ENCODE measurements at places on chromosomes 16 and 17.

DNA sequence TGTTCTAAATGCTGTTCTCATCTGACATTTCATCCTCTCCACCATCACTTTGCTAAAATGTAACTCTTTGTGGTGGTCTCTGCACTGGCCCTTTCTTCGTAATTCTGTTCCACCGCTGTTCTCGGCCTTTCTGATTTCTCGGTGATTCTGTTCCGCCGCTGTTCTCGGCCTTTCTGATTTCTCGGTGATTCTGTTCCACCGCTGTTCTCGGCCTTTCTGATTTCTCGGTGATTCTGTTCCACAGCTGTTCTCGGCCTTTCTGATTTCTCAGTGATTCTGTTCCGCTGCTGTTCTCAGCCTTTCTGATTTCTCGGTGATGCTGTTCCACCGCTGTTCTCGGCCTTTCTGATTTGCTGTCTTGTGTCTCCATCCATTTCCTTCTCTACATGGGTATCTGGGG is 12.3 kb downstream of the FOXF1 start:
- no peak for DNase-seq

- DNase-seq, result no peak
Measured at GRCh38 chr16:27197004-27197403, 6.3 kb upstream of the KDM8 start.

DNA sequence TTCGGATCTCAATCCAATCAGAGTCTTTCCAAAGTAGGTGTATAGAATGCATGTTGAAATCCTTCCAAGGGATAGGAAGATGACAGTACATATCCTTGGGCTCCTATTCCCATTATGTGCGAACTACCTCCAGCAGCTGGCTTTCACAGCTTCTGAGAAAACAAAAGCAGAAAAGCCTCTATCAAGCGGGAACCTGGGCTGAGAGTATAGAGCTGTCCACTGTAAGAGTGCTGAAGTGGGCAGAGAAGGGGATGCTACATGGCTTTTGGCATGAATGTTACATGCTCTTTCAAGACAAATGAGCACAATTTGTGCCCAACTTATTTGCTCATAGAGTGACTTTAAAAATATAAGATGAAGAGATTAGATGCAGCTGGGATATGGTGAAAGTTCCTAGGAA is 993.5 kb downstream of the CDH8 start:
- DNase-seq, result no peak

DNA sequence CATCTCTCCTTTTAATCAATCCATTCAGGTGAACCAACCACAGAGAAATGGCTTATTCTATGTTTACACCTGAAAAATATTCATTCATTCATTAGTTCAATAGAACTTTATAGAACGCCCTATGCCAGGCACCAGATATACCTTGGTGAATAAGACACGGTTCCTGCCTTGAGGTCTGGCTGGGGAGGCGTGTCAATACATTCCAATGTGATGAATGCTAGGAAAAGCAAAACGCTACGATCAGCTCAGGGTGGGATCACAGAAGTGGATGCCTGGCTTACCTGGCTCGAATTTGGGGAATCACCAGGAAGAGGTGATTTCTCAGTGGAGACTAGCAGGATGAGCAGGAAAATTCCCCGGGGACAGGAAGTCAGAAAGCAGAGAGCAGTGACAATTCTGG is 17.5 kb upstream of the WFIKKN2 start:
- DNase-seq, result peak; percentile 44

DNA sequence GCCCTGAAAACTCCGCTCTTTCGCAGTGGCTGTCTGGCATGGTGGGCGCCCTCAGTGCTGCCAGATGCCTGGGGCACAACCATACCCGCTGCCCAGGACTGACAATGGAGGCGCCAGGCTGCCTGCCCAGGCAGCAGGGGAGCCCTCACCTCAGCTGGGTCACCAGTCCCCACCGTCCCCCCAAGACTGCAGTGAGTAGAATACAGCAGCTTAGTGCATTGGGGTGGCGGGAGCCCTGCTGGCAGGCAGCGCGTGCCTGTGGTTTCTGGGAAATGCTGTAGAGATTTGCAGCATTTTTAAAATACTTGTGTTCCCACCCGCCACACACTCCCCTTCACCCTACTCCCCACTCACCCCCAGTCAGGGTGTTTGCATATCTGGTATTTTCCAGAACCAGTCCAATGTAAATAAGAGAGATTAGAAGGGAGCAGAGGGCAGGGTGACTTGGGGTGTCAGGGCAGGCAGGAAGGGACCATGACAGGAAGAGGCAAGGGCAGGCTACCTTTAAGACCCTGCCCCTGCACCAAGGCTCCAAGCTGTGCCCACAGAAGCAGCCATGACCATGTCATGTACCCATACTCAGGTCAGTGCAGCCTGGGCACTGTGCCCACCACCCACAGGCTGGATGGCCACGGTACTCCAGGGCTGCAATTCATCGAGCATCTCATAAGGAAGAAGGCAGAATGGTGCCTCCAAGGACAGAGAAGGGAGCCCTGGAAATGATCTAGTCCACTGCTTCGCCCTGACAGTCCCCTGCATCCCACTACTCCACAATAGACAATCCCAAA is 21.5 kb downstream of the MYO18A start:
- peak; percentile 57 for DNase-seq

DNA sequence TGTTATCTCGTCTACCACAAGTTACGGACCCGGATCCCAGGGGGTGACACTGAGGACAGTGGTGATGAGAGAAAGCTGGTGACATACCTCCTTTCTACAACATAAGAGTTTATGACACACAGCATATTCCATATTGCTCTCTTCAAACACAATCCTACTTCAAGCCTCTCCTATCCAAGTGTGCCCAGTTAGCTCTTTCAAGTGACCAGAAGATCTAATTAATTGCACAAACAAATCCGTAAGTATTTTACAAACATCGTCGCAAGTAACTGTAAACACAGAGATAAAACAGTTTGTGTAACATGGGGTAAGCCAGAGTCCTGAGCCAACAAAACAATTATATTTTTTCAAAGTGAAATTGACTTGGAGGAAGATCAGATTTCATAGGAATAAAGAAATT is 235.0 kb downstream of the CHD9NB start:
- DNase-seq, result no peak

- DNase-seq, result peak; percentile 84
Measured at GRCh38 chr17:19448341-19449268, 37.6 kb downstream of the RNF112 start.

- no peak for DNase-seq
Measured at GRCh38 chr16:72554935-72555334, 383.0 kb upstream of the PMFBP1 start.

- DNase-seq, result peak; percentile 73
Measured at GRCh38 chr17:59427996-59428395, 96.5 kb downstream of the YPEL2 start.

GRCh38 chr17:43791589-43791988 is 11.4 kb downstream of the CFAP97D1 start:
- DNase-seq, result no peak

DNA sequence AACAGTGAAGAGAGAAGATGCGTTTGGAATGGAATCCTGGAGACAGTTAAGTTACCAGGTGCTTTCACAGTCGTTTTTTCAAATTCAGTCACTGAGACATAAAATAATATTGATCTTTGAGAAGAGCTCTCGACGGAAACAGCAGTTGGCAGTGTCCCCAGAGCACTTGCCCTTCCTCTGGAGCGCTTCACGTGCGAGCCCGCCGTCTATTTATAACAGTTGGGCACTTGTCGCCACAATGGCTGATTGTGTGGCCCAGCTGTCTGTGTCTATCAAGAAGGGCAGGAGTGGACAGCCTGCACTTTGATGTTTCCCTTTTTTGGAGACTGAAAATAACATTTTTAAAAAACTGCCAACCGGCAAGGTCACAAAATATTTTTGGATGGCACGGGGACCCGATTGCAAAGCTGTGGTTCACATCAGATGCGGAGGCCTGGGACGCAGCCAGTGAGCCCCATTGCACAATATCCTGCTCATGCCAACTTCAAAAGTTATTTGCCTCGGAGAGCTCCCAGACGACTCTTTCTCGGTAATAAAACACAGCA is 62.9 kb downstream of the ADCY9 start:
- peak; percentile 47 for DNase-seq

DNA sequence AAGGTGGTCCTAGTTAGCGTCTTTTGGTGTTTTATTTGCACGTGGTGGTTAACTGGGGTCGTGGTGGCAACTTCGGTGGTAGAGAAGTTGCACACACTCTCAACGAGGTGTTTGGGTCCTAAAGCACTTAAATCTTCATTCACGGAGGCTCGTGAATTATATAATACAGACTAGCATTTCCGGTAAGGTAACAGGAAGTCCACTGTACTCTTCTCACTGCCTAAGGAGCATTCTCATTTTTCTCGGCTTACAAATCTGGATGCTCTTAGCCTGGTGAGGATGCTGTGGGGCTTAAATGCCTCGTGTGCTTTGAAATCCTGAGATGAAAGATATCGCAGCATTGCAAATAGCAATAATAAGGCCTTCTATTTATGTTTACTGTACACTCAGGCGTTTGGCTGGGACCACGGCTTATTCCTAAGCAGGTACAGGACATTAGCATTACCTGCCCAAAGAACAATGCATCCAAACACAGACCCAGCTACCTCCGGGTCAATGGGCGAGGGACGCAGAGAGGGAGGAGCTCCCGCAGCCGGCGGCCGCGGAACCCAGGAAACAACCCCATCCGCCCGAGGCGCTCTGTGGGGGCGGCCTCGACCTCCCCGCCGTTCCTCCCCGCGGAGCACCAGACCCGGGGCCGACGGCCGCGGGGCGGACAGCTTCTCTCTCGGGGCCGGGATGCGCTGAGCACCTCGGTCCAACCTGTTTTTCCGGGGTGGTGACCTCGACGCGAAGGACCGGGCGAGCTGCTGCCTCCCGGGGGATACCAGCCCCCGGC is 856 bp downstream of the DNAJA2 start:
- peak; percentile 40 for DNase-seq

DNA sequence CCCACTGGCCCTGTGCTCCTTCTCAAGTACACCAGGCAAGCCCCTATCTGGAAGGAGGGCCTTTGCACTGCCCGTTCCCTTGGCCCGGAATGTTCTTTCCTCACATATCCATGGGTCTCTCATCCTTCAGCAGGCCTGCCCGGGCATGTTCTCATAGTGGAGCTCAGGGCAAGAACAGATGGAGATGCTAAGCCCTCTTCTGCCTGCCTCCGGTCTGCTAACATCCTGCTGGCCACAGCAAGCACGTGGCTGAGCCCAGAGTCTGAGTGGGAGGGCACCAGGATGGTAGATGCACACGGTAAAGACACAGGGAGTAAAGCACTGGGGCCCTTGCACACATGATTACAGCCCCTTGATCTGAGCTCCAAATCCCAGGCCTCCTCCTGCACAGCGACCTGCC is 19.8 kb upstream of the ANKRD40CL start:
- no peak for DNase-seq

DNA sequence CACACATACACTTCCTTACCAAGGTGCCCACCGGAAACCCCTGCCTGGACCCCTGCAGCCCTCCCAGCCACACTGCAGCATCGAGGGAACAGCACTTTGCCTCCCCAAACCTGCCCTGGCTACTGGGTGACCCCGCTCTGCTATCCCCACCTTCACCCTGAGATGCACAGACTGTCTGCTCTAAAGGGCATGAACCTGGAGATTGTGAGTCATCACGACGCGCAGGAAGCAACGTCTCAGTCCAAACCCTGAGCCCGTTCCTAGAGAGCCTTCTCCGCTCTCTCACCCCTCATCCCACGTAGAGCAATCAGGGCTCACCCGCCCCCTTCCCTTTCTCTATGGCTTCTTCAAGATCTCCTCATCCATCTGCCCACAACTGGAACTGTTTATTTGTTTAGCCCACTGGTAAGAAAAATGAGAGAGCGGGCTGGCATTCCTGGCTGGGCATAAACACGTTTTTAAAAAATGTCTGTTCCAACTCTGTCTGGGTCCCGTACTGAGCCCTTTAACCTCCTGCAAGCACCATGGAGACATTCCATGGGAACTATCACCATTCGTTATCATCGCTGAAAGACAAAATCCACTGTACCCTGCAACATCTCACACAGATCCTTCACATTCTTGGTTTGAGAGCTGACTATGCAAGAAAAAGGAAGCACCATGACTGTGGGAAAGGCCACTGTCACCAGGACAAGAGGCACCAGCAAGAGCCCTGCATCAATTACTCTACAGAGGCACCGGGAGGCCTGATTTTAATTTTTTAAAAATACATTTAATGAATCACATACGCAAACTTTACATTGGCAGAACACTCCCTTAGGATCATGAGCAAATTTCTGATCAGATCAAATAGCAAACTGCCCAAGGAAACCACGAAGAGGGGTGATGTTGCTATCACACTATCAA is 28.2 kb downstream of the ZFHX3 start:
- peak; percentile 85 for DNase-seq

DNA sequence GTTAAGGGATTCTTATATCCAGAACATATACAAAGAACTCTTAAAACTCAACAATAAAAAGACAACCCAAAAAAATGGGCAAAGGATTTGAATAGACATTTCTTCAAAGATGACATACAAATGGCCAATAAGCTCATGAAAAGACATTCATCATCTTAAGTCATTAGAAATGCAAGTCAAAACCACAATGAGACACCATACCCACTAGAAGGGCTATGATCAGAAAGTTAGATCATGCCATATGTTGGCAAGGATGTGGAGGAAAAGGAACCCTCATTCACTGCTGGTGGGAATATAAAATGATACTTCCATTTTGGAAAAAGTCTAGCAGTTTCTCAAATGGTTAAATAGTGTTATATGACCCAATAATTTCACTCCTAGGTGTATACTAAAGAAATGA is 9.4 kb downstream of the PLD6 start:
- no peak for DNase-seq

GRCh38 chr16:28875134-28876018 is 2.9 kb upstream of the ATP2A1 start:
- no peak for DNase-seq

- no peak for DNase-seq
Measured at GRCh38 chr17:55654821-55655220, 67.8 kb downstream of the TMEM100 start.

- no peak for DNase-seq
Measured at GRCh38 chr17:48095611-48096010, 5.7 kb downstream of the CBX1 start.

GRCh38 chr16:84277244-84277823 is 17.3 kb upstream of the WFDC1 start:
- peak; percentile 64 for DNase-seq

- DNase-seq, result no peak
Measured at GRCh38 chr17:7216242-7217112, 3.2 kb downstream of the DLG4 start.

DNA sequence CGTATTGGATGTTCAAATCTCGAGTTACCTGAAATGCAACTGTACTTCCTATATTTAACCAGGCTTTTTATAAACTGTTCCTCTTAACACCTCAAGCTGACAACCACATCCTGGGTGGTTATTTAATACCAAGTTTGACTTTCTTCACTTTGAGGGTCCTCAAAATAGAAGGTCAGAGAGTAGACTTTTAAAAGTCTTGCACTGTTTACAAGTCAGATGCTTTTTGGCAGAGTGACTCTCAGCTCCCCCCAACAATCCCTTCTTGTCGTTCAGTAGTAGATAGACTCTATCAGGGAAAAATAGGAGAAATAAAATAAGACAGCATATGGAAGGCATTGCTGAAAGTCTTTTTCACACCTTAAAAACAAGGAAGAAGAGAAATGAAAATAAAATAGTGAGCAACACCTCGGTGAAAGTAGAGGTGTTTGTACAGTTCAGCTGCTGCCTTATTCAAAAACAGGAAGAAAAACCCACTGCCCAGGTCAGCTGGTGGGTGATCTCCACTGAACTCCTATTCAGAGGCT is 650.4 kb downstream of the WWOX start:
- DNase-seq, result no peak

GRCh38 chr16:79997257-79997656 is 396.7 kb upstream of the MAF start:
- DNase-seq, result peak; percentile 4
